ENCODE measurements at places on chromosomes 1 and 21. TPM values are rescaled to one million over a fixed set of nuclear protein-coding genes. Genes with fewer than 3 reads are reported as not detected.
A peak's percentile ranks its signal among the peaks of the same experiment; 100 is the strongest.

Gene UBIAD1
- total RNA-seq, result 26.2 TPM

Gene ZFYVE9
- total RNA-seq, result 5.0 TPM

Gene PACC1
- total RNA-seq, result 11.1 TPM

Gene MYOM3
- total RNA-seq, result not detected

Gene TMEM54
- 1.3 TPM for total RNA-seq

Gene NES
- total RNA-seq, result not detected

DNA sequence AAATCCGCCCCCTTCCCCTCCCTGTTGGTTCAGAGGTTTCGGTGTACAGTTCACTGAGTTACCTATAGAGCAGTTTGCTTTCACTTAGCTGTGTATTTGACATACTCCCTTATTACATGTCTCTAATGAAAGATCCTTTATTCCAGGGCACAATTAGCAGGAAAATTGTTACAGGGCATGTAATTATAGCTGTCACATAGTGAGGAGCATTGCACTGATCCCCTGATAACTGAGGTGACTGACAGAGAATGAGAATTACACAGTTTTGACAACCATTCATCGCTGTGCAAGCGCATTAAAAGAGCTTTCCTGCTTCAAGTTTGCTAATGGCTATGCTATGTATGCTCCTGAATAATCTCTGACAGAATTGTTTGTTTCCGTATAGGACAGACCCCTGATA is 26.9 kb downstream of the DAP3 start:
- DNase-seq, result no peak

- DNase-seq, result no peak
Observed at GRCh38 chr1:54476530-54477109, 70.4 kb upstream of the SSBP3 start.

DNA sequence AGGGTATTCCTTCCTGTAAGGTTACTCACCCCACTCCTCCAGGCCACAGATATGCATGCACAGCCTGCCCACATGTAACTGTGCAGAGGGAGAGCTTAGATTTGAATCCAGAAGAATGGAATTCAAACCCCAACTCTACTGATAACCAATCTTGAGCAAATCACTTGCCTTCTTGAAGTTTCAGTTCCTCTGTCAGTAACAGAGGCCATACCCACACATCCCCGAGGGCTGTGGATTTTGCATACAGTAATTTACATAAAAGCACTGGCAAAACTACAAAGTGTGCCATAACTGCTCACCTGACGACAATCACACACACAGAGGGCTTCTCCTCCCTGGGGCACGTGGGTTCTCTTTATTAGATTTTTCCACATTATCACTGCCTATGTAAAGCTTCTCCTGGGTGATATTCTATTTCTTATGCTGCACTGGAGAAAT is 18.6 kb downstream of the CD247 start:
- DNase-seq, result peak; percentile 70

- DNase-seq, result no peak
Observed at GRCh38 chr1:241308471-241308870, 48.5 kb downstream of the RGS7 start.

- no peak for DNase-seq
Observed at GRCh38 chr1:33903210-33903589, 39.3 kb downstream of the HMGB4 start.

GRCh38 chr1:18440385-18441226 is 40.1 kb upstream of the KLHDC7A start:
- DNase-seq, result no peak

DNA sequence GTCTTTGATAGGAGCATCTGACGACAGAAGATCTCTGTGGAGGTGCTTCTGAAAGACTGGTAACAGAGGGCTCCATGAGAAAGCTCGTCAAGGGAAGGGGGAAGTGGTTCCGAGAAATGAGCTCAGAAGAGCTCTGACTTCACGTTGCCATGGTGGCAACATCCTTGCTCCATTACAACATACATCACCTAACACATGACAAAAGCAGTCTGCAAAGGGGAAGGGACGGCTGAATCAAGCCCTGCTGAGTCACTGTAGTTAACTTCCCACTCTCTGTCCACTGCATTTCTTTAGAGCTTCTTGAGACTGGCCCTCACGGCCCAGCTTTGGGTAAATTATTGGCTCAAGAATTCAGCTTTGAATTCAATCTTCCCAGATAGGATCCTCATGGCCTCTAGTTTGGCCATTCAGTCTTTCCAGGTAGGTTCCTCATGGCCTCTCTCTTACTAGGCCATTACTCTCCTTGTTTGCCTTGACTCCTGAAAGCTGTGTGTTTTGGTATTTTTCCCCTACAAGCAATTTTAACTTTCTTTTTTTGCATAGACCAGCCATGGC is 88.0 kb upstream of the ZNF648 start:
- DNase-seq, result peak; percentile 55

DNA sequence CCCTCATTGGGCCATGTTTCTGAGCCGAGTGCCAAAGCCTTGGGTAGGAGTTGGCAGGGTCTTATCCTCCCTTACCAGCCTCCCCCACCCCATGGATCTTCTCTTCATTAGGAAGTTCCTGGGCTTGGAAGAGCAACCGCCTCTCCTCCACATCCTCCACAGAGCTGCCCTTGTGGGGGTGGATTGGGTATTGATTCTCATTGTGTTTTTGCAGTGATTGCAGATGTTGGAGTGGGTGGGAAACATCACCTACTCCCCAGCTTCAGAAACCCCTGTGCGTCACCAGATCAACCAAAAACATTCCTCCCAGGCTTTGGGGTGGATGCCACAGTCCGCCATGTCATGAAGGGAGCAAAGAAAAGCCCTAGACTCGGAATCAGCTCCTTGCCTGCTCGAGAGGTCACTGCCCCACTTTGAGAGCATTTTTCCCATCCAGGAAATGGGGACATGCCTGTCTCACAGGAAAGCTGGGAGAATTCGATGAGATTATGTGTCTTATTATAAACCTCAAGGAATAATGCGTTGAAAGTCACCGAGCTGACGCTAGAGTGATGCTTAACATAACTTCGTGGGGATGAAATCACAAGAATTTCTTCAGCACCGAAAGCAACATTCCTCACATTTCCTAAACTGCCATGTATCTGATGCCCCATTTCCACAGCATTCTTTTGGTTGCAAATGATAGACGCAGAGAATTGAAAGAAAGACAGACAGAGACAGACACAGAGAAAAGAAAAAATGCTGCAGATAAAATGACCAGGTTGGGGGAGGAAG is 44.7 kb upstream of the ZBTB40 start:
- no peak for DNase-seq

DNA sequence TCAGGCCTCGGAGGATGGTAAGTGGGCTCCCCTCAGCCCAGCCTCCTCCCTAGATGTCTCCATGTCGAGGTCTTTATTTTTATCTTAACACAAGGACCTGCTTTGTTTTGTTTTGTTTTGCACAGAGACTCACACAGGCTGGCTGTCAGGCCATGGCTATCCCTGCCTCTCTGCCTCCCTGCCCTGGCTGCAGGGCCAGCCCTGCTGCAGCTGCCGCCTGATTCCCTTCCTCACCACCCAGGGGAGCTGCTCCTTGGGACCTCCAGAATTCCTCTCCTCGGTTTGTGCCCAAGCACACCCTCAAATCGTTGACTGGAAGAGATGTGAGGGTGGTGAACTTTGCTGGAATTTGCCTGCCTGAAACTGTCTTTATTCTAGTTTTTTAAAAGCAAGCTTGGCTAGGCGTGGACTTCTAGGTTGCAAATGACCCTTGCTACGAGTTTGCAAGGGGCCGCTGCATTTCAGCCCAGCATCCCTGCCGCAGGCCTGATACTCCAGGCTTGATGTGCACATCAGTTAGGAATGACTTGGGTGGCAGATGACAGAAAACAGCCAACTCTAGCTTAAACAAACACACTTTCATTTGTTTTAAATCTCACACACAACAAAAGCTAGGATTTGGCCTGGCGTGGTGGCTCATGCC is 37.1 kb downstream of the WNT9A start:
- DNase-seq, result no peak

GRCh38 chr1:152621993-152622392 is 910 bp downstream of the LCE3A start:
- DNase-seq, result no peak

GRCh38 chr1:159827102-159827490 is 423 bp downstream of the SLAMF8 start:
- DNase-seq, result no peak

- DNase-seq, result no peak
Observed at GRCh38 chr1:113118266-113118665, 45.3 kb downstream of the LRIG2 start.

DNA sequence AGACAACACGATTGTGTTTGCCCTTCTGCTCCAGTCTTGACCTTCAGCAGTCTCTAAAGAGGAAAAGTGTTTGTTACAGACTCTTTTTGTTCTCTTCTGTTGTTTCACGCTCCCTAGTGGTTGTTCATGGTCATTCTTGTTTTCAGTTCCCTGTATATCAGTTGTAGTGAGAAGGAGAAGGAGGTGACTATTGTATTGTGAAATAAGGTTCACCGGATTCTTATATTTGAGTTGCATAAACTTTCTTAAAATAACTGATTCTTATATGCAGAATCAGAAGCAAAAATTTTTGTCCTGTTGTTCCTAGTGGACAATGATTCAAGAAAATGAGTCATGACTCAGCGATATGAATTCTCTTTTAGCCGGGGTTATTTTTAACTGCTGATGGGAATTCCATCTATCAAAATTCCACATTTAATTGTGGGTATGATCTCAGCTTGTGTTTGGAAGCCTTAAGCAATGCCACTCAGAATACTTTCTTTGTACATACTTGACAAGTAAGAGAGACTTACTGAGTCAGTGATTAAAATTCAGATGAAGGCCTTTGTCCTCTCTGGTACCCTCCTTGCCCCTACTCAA is 152.2 kb downstream of the CLEC20A start:
- DNase-seq, result no peak

DNA sequence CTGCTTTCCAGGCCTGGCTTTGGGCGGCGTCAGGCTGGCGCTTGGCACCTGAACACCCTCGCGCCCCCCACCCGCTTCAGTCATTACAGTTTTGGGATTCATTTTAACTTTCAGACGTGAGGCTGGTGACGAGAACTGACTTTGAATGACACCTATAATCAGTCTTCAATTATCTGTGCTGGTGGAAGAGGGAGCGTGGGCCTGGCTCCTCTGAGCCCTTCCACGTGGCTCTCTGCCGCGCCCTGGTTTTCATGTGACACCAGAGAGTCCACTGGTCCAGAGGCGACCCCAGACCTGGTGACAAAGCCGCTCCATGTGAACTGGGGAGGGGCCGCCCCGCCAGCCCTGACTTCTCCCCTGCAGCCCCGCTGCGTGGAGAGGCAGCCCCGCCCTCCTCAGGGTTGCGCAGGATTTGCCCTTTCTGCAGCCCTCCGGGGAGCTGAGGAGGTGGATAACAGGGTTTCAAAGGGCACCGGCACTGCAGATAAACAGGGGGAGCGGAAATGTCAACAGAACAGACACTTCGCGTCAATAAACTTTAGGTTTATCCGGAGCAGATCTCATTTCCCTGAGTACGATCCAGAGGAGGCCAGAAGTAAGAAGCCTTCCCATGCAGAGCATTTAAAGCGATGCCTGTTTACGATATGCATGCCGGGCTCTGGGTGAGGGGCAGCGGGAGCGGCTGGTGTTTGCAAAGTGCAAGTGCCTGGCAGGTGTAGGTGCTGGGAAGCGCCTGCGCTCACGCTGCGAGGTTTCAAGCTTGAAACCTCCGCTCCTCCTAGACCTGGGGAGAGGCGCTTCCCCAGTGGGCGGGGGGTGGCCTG is 56.4 kb downstream of the AJAP1 start:
- peak; percentile 32 for DNase-seq

GRCh38 chr1:93525431-93525830 is 77.5 kb downstream of the FNBP1L start:
- DNase-seq, result no peak

GRCh38 chr21:16115461-16115860 is 385.7 kb downstream of the USP25 start:
- DNase-seq, result no peak

GRCh38 chr1:207025146-207025880 is 7.2 kb downstream of the C1orf116 start:
- DNase-seq, result no peak

DNA sequence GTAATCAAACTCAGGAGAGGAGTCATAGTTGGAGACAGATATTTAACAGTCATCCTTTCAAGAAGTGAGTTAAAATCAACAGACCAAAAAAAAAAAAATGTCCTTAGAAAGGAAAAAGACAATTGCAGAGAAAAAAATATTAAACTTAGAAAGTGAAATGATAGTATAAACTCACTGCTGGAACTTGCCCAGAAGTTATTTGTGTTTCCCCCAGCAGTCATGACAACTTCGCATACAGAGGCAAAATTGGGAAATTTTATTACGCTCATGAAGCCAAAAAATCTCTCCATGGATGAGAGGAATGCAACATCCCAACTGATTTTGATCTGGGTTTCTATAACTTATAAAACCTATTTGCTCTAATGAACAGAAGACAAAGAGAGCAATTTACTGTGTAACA is 198.2 kb downstream of the LRRC7 start:
- no peak for DNase-seq

- no peak for DNase-seq
Observed at GRCh38 chr1:58816747-58817221, 32.9 kb upstream of the JUN start.

DNA sequence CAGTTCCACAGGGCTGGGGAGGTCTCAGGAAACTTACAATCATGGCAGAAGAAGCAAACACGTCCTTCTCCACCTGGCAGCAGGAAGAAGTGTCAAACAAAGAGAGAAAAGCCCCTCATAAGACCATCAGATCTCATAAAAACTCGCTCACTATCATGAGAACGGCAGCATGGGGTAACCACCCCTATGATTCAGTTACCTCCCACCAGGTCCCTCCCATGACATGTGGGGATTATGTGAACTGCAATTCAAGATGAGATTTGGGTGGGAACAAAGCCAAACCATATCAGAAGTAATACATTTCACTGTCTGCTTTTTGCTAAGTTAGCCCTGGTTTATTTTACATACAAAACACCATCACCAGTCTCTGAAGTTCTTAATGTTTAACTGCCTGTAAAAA is 68.5 kb downstream of the RBM11 start:
- no peak for DNase-seq

DNA sequence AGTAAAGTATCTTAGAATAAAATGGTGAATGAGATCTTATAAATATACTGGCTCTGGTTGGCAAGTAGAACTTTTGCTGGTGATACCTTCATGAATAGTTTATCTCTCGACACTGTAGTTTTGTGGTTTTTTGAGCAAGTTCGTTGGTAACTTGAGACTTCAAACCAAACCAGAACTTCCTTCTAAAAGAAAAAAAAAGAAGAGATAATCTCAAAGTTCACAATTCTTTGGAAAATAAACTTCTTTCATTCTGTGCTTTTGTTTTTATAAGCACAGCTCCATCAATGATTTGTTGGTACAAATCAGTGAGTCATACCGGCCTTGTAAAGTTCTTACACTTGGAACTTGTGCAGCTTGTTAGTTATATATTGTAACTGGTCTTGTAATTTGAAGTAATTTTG is 2.3 kb downstream of the HIPK1 start:
- DNase-seq, result no peak

DNA sequence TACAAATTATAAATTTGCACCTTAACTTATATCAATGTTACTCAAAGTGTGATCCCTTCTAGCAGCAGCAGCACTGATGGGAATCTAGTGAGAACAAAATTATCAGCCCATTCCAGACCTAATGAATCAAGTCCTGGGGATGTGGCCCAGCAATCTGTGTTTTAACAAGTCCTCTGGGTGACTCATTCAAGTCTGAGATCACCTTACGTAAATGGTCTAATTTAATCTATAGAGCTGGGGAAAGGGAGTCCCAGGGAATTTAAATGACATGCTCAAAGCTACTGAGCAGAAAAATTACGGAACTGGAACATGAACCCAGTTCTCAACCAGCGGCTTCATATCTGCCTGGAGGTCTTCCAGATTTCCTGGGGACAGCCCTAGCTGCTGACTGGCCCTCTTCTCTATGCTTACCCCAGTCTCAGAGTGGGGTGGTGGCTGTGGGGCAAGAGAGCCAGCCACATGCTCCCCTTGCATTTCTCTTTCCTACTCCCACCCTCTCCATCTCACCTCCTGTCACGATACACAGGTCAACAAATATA is 220.0 kb downstream of the TM2D1 start:
- DNase-seq, result no peak
